ENCODE measurements at places on chromosomes 2 and 18. TPM values are rescaled to one million over a fixed set of nuclear protein-coding genes. Genes with fewer than 3 reads are reported as not detected.

Gene NEU2
- polyA plus RNA-seq = not detected

Gene ARHGEF4
- not detected for polyA plus RNA-seq

Gene MYOM1
- polyA plus RNA-seq = 0.32 TPM

Gene DSG2
- 40.8 TPM for polyA plus RNA-seq

Gene FAP
- polyA plus RNA-seq = not detected

Gene TMEM37
- polyA plus RNA-seq = 0.64 TPM

Gene COL6A3
- 2.7 TPM for polyA plus RNA-seq

DNA sequence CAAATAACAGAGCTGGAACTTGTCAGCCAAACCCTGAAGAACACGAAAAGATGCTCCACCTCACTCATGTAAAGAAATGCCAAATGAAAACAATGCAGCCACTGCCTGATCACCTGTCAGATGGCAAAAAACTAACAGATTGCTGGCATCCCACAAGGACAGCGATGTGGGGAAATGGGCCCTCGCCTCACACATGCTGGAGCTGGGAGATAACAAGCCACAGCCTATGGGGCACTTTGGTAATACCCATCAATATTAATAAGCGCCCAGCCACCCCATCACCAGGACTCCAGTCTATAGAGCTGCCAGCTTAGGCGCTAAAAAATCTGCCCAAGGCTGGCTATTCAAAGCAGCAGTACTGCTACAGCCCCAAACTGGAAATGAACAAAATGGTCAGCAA lies 27.0 kb downstream of the TFCP2L1 start:
- no peak for DNase-seq

- no peak for DNase-seq
These were observed 42.1 kb downstream of the CRACDL start for GRCh38 chr2:98893911-98894321.

DNA sequence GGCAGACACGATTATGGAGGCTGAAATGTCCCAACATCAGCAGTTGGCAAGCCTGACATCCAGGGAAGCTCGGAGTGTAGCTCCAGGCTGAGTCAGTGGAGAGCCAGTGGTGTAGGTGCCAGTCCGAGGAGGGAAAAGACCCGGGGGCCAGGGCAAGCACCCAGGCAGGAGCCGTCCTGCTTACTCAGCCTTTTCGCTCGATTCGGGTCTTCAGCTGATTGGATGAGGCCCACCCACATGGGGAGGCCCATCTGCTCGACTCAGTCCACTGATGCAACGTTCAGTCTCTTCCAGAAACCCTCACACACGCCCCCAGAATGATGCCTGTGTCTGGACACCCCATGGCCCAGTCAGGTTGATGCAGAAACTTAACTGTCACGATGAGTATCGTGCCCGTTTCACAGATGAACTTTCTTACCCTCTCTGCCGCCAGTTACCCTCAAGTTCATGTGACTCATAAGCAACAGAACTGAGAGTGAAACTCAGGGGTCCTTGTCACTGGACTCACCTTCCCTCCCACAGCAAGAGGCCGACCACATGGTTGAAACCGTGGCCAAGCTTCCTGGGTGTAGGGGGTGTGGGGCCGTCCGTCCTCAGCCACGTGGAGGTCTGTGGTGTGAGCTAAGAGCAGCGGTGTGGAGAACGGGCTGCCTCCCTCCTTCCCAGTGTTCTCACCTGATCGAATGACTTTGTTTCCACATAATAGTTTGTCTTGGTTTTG lies 197.4 kb upstream of the HDAC4 start:
- DNase-seq = no peak

- no peak for DNase-seq
These were observed 44.2 kb upstream of the XIRP2 start for GRCh38 chr2:166844111-166844510.

DNA sequence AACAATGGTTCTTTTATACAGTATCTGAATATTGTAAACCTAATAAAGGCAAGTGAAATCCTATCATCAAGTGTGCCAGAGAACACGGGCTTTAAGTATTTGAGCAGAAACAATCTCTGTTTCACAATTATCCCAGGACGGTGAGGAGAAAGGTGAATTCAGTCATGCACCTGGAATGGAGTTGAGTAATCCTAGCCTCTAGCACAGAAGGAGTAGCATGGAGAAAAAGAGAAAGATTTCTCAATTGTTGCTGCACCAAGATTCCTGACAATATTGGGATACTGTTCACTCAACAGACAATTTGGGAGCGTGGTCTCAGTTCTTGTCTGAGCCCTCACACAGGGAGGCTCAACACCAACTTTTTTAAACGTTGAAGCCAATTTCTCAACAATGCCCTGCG lies 510.6 kb downstream of the SOX11 start:
- no peak for DNase-seq

- no peak for DNase-seq
These were observed 3.1 kb upstream of the GALNT1 start for GRCh38 chr18:35578481-35578880.

GRCh38 chr2:111702119-111702803 lies 181.7 kb downstream of the ANAPC1 start:
- peak; percentile 79 for DNase-seq

DNA sequence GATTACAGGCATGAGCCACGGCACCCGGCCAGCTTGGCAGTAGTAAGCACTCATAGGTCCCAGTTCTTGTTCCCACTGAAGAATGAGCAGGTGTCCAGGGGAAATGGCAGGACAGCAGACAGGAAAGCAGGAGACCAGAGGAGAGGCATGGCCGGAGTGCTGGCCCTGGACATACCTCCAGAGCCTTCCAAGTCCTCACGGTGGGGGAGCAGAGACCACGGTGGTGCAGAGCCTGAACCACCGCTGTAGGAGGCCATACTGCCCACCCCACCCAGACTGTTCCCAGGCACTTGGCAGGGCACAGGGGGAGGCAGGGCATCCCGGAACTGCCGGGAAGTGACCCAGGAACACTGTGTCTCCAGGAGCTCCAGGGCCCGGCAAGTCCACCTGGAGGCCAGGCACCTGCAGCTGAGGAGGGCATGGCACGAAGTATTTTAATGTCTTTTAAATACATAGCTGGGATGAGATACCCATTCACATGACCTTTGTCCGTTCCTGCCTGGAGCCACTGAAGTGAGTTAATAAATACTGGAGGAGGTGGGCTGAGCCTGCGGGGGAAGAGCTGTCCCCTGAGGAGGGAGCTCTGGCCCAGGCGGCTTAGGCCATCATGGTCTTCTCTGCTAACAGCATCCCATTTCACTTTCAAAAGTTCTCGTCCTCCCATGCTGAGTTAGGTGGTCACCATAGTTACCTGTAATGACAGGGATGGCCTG lies 49.7 kb upstream of the TFCP2L1 start:
- DNase-seq = no peak

DNA sequence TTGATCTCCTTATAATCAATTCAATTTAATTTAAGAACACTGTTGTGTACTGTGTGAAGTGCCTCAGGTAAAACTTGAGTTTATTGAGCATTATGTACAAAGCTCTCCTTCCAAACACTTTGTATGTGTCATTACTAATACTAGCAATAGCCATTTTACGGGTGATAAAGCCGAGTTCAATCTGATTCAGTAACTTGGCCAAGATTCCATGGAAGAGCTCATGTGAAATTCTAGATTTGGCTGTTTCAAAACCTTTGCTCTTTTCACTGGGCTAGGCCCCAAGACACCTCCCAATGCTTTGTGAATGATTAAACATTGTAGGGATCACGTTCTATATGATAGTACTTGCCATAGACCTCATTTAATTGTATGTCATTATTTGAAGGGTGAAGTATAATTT lies 8.9 kb upstream of the NFE2L2 start:
- no peak for DNase-seq

GRCh38 chr2:70854411-70854810 lies 18.8 kb upstream of the CD207 start:
- no peak for DNase-seq

GRCh38 chr2:226325526-226325925 lies 474.1 kb downstream of the IRS1 start:
- no peak for DNase-seq

DNA sequence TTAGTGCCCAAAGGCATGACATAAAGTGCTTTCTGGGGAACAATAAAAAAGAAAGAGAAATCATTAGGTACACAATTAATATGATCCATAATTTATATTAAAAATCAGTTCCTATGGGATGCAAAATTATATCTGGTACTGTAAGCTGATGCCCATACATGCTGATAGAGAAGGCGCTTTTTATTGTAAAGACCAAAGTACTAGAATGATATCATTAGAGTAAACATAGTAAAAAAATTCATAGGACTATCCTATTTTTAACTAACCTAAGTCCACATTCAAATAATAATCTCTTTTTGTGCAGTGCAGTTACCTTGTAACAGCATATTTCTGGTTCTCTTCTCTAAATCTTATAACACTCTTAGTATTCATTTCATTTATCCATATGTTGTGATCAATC lies 252.2 kb downstream of the ASXL3 start:
- DNase-seq = no peak

DNA sequence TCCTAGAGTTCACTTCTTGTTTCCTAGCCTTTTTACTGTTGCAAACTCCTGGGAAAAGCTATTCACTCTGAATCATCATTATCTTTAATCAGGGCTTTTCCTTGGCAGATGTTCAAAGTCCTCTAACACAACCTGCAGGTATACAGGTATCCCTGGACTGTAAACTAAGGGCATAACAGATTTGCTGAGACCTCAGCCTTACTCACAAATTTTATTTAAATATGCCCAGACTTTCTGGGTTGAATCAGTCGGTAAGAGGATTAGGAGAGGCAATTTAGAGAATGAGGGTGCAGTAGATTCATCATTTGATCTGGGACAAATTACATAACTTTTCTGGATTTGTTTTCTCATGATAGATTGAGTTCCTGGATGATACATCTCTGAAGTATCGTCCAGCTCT lies 217.8 kb upstream of the STON1 start:
- DNase-seq = no peak

DNA sequence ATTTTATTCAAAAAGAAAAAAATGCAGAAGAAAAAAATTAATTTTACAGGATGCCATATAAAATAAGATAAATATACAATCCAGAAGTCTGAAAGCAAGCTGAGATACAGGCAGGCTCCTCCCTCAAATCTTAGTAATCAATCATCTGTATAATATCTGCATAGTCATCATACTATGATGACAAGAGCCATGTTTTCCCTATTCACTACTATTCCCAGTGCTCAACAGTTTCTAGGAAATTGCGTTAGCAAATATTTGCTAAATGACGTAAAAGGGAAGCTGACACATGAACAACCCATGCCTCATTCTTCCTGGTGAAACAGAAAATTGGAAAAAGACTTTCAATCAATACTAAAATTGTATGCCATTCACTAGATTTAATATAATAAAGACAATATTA lies 793.2 kb downstream of the SUCLG1 start:
- DNase-seq = no peak

DNA sequence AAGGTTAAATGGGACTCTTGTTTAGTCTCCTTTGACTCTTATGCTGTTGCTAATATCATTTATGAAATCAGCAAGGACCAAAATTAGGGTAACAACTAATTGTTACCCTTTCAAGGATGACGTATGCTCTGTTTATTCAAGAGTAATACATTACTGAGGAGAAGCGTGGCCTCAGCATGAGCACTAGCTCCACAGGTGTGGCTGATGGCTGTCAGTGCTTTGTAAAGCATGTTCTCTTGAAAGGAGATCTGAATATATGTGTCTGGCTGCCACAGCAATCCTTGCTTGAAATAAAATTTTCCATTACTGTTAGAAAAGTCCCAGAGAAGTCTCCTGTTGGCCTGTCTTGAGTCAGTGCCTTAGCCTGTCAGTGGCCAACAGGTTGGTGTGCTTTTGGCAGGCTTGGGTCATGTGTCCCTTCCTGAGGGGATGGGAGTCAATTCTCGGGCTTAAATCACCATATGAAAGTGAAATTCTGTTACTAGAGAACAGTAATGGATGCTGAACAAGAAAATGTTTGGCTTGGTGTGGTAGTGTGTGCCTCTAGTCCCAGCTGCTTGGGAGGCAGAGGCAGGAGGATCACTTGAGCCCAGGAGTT lies 32.7 kb downstream of the ABI2 start:
- DNase-seq = no peak

- DNase-seq = no peak
These were observed 284.0 kb upstream of the CWC22 start for GRCh38 chr2:180291060-180291459.

DNA sequence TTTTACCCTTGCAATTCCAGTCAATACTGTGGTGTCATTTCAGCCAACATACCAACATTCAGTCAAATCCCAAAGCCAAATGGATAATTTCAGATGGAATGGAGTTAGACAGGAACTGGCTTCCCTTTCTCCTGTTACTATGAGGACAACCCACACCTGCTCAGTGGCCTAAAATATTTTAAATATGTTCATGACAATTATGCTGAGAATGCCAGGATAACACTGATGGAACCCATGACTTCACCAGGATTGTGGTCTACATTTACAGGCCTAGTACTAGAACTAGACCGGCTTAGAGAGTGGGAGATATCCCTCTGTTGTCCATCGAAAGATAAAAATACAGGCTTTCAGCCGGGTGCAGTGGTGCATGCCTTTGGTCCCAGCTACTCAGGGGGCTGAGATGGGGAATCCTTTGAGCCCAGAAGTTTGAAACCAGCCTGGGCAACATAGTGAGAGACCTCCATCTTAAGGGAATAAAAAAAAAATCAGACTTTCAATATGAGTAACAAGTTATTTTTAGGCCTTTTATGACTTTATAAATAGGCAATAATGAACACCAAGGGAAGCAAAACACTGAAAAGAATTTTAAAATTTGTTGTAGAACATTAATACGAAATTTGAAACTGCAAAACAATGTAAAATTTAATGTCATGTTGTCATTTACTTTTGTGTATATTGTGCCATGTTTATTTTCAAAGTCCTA lies 14.2 kb downstream of the GPATCH11 start:
- DNase-seq = no peak

DNA sequence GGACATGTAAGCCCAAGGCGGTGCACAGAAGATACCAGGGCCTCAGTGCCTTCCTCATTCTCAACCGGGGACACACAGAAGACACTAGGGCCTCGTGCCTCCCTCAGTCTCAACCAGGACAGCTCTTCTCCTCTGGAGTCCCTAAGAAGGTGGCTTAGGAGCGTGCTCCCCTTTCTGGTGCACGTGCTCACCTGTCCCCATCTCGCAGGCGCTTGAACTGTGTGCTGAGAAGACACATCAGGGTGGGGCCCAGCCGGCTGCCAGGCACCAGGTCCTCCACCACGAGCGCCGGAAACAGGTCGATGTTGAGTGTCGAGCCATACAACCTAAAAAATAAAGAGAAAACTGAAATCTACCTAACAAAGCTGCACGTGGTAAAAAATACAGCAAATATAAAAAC lies 99.9 kb downstream of the PXDN start:
- no peak for DNase-seq

GRCh38 chr2:200225951-200226350 lies 80.5 kb upstream of the SPATS2L start:
- DNase-seq = no peak

DNA sequence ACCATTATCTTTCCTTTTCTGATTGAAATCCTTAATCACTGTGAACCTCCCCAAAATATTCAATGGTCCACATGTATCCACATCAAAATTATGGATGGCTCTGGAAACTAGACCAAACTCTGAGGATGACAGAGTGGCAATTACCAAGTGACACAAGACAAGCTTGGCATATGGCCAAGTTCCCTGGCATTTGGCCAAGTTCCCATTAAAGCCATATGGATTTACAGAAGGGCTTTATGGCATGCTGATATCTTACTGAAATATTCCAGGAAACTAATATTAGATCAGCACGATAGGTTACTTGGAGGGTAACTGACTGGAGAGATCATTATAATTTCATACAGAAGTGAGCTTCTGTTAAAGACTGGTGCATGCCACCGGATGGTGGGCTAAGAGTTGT lies 21.9 kb upstream of the CERS6 start:
- no peak for DNase-seq

GRCh38 chr2:229634601-229635370 lies 79.6 kb downstream of the DNER start:
- no peak for DNase-seq

Data from K562 (cell line).